Caudate nucleus (tissue), 63 donors: ENCODE measurements at places on chromosomes 11 and 22.

DNA sequence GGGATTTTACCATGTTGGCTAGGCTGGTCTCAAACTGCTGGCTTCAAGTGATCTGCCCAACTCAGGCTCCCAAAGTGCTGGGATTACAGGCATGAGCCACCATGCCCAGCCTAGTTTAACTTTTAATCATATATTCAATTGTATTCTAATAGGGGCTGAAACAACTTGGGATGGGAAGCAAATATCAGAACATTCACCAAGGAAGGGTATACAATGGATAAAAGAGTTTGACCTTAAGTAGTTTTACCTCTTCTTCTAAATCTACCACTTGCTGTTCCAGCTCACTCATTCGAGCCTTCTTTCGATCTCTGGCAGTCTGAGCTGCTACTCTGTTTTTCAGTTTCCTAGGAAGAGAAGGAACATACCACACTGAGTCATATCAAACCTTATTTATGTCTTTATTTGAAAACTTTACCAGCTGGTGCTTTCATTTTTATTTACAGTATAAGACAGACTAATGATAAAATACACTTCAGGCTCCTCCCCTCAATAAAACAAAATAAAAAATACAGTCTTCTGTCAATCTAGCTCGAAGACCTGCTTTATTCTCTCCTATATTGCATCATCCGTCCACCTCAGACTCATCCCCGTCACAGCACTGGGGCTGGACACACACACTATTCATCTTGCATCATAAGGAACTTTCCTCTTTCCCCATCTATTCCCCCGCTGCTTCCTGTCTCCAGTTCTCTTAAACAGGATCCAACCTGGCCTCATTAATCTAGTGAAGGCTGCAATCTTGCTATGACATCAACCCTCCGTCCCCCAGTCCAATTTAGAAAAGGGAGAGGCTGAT is 1.4 kb downstream of the XBP1 start:
- no peak for DNase-seq

DNA sequence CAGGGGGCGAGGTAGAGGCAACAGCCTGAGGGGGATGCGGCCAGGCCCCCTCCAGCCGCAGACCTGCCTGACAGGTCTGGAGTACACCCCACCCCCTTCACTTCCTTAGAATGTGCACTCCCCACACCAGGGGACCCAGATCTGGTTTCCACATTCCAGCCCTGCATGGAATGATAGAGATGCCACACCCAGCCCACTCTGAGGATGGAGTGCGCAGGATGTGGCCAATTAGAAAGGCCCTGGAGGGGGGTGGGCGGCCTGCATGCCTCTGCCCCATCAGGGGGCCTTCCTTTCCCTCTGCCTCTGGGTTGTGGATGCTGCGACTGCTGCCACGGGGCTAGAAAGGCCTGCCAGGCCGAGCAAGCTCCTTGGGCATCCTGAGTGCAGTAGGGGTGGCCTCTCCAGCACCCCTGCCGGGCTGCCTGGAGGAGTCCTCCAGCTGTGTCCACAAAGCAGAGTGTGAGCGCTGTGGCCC is 28.2 kb upstream of the MGAT3 start:
- DNase-seq = no peak

DNA sequence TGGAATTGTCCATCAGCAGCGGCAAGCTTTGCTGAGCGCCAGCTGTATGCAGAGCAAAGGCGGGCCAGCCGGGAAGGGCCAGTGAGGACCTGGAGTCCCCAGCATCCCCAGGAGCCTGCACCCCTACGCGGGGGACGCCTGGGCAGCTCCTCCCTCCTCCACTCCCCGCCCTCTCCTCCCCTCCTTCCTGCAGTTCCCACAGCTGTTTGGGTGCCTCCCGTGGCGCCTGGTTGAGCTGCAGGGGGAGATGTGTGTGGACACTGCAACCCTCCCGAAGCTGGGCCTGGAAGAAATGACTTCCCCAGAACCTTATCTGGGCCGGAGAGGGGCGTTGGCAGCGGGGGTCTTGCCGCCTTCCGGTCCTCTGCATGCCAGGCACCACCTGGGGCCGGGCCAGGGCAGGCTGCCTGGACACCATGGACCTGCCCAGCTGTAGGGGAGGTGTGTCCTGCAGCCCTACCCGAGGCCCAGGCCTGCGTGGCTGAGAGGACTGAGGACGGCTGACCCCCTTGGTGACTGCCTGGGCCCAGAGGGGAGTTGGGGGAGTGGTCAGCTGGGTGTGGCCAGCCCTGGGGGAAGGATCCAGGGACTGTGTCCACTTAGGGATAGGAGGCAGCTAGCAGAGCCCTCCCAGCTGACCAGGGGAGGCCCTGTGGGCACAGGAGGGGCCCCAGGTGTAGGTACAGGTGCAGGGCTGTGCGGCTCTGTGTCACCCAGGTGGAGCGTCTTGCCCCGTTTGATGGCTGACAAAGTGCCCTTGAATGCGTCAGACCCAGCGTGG is 16.8 kb upstream of the MUC6 start:
- no peak for DNase-seq

- no peak for DNase-seq
Observed at GRCh38 chr11:72239313-72239848, 4.6 kb downstream of the PHOX2A start.

- DNase-seq = no peak
Observed at GRCh38 chr11:87092159-87092558, 54.4 kb downstream of the TMEM135 start.

DNA sequence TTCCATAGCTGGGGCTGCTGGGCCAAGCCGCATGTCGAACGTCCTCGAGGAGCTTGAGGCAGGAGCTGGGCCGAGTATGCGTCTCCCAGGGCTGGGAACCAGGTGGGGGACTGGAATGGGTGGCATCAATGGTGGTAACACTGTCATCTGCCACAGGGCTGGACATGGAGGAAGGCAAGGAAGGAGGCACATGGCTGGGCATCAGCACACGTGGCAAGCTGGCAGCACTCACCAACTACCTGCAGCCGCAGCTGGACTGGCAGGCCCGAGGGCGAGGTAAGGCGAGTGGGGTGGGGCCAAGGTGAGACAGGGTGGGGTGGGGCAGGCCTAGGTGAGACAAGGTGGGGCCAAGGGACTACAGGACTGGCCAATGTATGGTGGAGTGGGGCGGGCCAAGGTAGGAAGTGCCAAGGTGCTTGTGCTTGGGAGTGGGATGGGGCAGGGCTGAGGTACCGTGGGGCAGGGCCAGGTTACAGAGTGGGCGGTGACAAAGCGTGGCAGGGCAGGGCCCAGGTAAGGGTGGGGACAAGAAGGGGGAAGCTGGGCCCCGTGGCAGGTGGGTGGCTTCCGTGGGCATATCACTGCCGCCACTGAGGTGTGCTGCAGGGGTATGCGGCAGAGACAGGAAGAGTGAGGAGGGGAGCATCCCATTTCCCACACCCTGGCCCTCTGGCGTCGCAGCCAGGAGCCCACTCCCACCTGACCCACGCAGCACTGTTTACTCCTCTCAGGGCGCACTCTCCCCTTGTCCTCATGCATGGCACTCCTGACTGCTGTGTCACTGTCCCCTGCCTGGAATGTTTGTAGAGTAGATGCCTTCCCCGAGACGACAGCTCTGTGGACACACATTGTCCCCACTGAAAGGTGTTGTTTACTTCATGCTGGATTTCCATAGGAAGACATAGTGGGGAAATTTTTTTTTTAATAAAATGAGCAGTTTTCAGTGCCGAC is 27.5 kb upstream of the DGCR8 start:
- DNase-seq = no peak

- DNase-seq = no peak
Observed at GRCh38 chr11:58301576-58301975, 33.5 kb upstream of the OR10W1 start.

DNA sequence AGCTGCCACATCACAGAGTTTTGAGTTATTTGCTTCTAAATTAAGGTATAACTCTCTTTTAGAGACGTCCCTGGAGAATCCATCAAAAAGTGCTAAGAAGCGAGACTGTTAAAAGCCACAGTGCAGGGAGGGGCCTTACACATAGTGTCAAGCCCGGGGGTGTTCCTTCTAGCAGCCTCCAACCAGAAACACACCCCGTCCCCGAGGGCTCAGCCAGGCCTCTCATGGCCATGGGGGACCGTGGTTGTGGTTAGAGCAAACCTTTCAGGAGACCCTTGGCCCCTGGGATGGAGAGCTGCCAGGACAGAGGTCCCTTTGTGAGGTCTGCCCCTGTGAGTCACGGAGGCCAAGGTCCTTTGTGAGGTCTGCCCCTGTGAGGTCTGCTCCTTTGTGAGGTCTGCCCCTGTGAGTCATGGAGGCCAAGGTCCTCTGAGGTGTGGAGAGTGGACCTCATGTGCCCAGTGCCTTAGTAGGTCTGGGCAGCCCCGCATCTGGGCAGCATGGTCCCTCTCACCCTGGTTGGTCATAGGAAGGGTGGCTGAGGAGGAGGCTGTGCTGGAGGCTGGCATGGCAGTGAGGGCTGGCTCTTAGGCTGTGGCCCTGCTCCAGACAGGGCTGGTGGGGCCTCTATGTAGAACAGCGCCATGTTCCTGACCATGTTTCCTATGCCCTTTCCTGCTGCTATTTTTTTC is 5.4 kb downstream of the GNAZ start:
- DNase-seq = no peak

DNA sequence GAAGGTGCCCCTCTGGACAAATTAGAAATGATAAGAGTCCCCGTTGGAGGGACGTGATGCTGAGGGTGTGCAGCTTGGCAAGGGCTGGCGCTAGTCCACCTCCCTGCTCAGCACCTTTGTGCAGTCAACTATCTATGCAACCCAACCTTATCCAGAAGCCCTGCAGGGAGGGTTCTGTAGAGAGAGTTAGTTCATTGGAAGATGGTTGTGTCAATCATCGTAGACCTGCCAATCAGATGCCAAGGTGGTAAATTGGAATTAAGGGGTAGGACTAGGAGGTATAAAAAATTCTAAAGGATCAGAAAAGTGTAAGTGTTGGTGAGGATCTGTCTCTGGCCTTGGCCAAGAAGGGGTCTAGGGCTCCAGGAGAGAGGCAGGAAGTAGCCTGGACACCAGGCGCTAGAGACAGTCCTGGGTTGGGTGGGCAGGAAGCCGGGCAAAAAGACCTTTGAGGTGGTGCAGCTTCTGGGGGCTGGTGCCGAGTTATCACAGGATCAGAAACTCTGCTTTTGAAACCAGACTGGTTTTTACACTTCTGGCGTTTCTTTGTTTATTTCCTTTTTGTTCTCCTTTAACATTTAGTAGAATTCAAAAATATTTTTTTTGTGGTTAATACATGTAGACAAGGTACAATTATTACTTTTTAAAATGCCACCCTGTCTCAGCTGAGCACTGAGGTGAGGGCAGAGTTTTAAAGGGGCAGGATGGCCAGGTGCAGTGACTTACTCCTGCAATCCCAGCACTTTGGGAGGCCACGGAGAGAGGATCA is 1.6 kb downstream of the C1QTNF6 start:
- DNase-seq = no peak

DNA sequence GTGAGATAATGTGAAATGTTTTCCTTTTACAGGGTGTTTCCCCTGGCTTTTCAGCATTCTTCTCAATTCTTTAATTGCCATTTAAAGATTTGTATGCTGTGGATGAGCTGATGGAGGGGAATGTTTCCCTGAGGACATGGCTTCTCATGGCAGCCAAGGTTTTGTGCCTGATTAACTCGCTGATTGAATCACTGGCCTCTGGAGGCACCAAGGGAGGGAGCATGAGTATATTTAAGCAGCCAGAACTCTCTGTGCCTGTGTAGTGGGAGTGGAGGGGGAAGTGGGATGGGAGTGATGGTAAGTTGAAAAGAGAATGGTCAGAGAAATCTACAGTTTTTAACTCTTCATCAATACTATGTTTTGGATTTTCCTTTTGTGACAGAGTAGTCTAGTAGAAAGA is 88.7 kb downstream of the STIM1 start:
- no peak for DNase-seq

DNA sequence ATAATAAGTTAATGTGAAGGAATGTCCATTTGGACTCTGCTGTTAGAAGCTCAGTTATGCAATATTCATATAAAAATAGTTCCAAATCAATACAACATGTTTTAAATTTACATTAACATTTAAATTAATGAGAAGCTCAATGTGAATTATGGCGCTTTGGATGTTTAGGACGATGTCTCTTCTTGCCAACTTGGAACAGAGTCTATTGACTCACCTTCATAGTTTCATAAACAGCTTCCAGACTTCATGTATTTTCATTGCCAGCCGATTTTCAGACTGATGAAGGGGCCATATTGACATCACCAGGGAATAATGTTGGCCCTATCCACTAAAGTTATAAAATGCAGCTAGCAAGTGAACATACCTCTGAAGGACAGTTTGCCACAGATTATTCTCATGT is 1136.2 kb downstream of the LRRC4C start:
- no peak for DNase-seq

DNA sequence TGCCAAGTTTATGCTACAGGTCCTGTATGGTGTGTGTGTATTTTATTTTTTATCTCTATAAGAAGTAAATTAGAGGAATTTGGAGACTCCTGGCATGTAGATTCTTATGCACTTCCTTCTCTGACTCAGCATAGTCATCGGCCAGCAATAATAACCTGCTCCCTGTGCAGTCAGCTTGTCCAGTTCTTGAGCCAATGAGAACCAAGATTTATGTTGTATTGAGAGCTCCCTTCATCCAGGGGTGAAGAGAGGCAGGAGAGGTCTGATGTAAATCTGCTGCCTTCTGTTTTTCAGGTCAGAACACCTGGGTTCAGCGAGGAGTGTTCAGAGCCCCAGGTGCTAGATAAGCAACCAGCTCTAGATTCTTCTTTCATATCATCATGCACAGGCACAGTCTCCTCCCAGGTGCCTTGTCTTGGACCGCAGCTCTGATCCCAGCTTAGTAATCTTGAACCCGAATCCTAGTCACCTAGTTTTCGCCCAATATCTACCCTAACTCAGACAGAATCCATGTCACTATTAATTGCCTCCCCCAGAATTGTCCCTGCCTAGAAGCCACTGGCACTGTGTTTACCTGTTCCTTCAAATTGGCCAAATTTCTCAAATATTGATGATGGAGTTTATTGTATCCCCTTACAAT is 328.2 kb upstream of the NCAM1 start:
- DNase-seq = no peak

DNA sequence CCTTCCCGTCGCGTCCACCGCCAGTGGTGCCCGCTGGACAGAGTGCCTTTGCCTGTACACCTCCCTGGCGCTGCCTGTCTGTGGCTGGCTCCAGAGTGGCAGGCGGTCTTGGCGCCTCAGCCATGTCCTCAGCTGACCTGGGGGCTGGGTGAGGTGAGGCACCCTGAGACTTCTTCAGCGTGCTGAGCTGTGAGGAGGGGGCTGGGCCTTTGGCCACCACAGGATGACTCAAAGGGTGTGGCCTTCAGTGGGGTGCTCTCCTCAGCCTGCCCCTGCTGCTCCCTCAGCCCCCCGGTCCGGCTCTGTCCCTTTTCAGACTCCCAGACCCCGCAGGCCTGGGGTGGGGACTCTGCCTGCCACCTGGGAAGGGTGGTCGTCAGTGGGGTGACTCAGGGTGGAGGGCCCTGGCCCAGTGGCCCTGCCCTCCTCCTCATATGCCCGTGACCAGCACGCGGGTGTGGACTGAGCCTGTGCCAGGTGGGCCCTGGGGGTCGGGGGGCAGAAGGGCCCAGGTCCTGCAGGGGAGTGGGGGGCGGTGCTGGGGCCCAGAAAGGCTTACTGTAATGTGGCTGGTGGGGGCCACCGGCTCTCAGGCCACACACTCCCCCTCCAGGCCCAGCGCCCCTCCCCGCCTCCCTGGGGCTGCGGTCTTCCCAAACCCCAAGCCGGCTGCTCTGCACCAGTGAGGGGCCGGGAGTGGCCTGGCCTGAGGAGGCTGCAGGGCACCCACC is 15.9 kb downstream of the CRELD2 start:
- DNase-seq = no peak

- DNase-seq = peak; percentile 81
Observed at GRCh38 chr11:120563703-120564572, 52.4 kb downstream of the GRIK4 start.

- DNase-seq = no peak
Observed at GRCh38 chr11:107301878-107302277, 155.7 kb downstream of the CWF19L2 start.

- DNase-seq = no peak
Observed at GRCh38 chr11:128516886-128517285, 70.5 kb downstream of the ETS1 start.
